Fibroblast of lung (primary cell): ENCODE measurements at places on chromosomes 5 and 9. TPM values are rescaled to one million over a fixed set of nuclear protein-coding genes. Genes with fewer than 3 reads are reported as not detected.
A peak's percentile ranks its signal among the peaks of the same experiment; 100 is the strongest.

DNA sequence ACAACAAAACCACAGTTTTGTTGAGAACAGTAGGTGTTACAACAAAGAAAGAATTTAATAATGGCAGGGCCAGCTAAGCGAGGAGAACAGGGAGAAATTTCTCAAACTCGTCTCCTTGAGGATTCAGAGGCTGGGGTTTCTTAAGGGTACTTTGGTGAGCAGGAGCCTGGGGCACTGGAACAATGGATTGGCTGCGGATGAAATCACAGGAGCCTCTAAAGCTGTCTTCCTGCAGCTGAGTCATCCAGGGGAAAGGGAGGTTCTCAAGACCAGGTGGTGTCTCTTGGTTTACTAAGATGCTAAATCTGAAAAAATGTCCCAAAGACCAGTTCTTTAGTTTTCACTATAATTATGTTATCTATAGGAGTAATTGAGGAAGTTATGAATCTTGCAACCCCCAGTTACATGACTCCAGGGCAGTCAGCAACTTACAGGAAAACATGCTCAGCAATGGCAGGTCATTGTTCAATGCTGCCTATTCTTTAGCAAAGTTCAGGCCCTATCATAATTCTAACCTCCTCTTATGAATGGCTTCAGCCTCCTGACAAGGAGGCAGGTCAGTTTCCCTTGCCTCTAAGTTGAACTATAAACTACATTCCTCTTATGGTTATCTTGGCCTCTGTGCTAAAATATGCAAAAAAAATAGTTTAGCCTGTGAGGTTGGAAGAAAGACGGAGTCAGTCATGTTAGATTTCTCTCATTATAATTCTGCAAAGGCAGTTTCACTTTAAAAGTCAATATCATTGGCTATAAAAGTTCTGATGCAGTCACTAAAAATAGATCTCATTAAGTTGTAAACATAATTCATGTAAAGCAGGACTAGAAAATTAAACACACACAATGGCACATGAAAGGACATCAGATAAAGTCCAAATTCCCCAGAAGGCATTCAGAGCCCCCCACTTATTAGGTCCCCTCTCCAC lies 63.3 kb upstream of the CKS2 start:
- no peaks in the 10 kb centered on the region for H3K36me3 ChIP-seq
- H3K27ac ChIP-seq, result no peak overlapping the region
- no peak overlapping the region for H3K4me3 ChIP-seq

DNA sequence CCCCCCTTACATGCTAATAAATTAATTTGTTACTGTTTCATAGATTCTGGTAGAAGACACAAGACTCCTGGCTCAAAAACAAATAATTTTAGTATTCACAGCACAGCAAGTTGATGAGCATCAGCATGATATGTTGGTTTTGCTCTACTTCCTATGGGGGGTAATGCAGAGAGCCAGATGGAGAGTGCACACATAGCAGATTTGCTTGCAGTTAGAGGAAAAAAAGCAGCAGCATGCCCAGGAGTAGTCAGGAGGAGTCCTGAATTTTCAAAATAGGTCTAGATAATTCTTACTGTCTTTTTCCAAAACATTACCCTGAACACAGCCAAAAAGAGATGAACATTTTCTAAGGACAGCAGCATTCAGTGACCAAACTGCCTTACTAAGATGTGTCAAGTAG lies 261.3 kb downstream of the COX7C start:
- H3K4me3 ChIP-seq, result no peak overlapping the region
- H3K27me3 ChIP-seq, result no peaks in the 10 kb centered on the region
- DNase-seq, result no peak

GRCh38 chr5:32843531-32843895 lies 132.4 kb downstream of the NPR3 start:
- DNase-seq, result no peak
- peaks cover 2% of the 10 kb centered on the region for H3K27me3 ChIP-seq
- no peaks in the 10 kb centered on the region for H3K36me3 ChIP-seq
- H3K4me3 ChIP-seq, result no peak overlapping the region
- H3K27ac ChIP-seq, result no peak overlapping the region

DNA sequence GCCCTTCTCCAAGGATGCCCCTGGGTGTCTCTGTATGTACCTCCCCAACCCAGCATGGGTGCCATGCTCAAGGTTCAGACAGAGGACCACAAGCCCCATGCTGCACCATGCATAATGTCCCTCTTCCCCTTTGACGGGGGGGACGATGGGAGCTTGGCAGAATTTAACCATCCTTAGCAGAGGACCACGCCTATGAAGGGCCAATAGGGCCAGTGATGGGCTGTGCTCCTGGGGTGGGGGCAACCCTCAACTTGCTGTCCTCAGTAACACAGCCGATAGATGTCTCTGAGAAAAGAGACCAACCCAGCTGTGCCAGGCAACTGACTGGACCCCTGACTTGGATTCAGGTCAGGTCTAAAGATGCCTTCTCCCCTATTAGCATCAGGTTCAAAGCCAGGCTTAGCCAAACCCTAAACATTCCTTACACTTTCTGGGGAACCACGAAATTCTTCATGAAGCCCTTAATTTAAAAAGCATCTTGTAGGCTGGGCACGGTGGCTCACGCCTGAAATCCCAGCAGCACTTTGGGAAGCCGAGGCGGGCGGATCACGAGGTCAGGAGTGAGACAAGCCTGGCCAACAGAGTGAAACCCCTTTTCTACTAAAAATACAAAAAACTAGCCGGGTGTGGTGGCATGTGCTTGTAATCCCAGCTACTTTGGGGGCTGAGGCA lies 20.7 kb upstream of the JADE2 start:
- H3K27ac ChIP-seq, result no peak overlapping the region
- no peaks in the 10 kb centered on the region for H3K27me3 ChIP-seq

GRCh38 chr9:120781236-120781635 lies 12.0 kb downstream of the FBXW2 start:
- no peaks in the 10 kb centered on the region for H3K27me3 ChIP-seq
- no peak overlapping the region for H3K4me3 ChIP-seq
- no peaks in the 10 kb centered on the region for H3K4me1 ChIP-seq
- H3K36me3 ChIP-seq, result peaks cover 3% of the 10 kb centered on the region
- no peak overlapping the region for H3K27ac ChIP-seq
- DNase-seq, result no peak

DNA sequence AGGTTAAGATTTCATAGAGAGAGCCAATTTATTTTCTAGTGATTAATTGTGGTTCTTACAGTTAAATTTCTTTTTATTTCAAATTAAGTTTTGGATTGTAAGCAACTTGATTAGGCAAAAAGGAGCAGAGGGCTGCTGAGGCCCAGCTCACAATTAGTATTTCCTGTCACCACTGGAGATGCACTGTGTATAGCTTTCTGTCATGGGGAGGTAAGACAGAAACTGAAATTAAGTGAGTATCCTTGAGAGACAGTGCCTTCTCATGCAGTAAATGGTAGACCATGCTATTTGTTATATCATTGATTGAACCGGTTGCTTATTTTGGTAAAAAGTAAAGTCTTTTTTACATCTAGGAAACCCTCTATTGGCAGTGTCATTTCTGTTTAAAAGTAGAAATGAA lies 190.7 kb downstream of the CCDC171 start:
- no peaks in the 10 kb centered on the region for H3K36me3 ChIP-seq
- no peak overlapping the region for H3K4me3 ChIP-seq
- H3K27ac ChIP-seq, result no peak overlapping the region

- H3K36me3 ChIP-seq, result no peaks in the 10 kb centered on the region
- no peak overlapping the region for H3K4me3 ChIP-seq
- H3K4me1 ChIP-seq, result no peaks in the 10 kb centered on the region
- DNase-seq, result no peak
Measured at GRCh38 chr9:20209391-20210340, 412.6 kb downstream of the MLLT3 start.

DNA sequence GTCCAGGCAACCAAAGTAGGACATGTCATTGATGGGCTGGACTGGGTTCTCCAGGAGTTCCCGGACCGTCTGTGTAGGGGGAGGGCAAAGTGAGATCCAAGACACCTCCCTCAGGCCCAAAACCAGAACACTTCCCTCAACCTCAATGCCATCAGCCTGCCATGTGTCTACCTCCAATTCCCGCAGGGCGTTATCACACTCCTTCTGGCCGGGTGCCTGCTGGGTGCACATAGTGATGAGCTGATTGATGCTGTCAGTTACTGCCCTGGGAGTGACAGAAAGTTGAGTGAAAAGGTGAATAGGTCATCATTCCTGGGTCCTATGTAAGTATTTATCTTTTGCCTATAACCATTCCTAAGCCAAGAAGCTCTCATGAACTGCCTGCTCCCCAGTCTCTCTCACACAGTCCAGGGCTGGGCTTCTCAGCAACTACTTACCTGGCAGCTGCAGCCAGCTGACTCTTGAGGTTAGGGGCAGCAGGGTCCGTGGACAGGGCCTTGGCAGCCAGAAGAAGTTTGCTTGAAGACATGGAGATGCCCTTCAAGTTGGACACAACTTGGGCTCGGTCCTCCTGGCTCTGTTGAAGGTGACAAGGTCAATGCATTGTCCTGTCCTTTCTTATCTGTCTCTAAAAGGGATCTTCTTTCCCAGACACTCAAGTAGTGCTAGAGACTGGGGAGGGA lies 21.0 kb downstream of the TLN1 start:
- peaks cover 64% of the 10 kb centered on the region for H3K36me3 ChIP-seq
- H3K27ac ChIP-seq, result no peak overlapping the region

DNA sequence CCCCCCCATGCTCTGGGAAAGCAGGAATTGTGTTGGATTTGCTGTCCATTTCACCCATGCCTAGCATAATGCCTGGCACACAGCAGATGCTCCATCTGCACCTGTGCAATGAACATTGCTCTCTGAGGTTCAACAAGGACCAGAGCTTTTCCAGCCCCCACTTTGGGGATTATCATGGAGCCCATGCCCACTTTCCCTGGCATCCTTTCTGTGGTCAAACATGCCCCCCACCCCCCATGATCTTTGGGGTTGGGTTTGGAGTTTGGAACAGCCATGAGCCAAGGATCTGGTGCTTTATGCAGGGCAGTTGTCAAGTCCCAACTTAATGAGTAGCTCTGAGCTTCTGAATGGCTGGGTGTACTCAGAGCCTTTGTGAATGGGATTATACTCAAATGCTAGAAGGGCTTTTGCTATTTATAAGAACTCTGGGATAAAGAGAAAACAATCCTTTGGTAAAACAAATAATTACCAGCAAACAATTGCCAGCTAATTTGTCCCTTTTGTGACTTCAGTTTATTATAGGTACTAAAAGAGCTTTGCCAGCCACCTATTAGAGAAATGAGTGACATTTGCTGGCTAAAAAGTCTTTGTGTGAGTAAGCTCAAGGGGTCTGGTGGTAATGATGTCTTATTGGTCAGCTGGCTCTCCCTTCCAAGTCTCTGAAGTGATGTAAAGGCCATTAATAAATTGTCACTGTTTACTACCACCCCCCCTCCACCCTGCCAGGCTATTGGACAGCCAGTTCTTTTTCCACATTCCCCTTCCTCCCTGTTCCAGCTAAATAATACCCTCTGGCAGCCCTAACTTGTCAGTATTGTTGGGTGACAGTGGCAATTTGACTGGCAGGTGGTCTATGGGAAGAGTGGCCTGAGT lies 182.3 kb downstream of the MACROH2A1 start:
- H3K27ac ChIP-seq, result no peak overlapping the region
- peaks cover 1% of the 10 kb centered on the region for H3K4me1 ChIP-seq
- no peak overlapping the region for H3K4me3 ChIP-seq
- H3K27me3 ChIP-seq, result peaks cover 3% of the 10 kb centered on the region

DNA sequence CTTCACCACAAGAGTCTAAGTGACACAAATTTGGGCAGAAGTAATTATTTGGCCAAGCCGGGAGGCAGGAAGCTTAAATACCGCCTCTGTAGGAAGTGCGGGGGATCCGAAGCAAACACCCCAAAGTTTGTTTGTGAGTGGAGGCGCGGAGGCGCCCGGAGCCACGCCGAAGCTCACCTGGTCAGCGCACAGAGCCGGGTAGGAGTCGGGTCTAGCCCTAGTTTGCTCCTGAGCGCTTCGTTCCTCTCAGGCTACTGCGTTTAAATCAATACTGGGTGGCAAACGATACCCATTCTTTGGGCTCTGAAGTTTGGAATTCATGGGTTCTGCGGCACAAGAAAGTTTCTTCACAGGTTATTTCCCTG lies 855 bp downstream of the MCC start:
- H3K27ac ChIP-seq, result no peak overlapping the region
- H3K36me3 ChIP-seq, result no peaks in the 10 kb centered on the region
- peaks cover 11% of the 10 kb centered on the region for H3K4me1 ChIP-seq
- H3K27me3 ChIP-seq, result no peaks in the 10 kb centered on the region
- H3K4me3 ChIP-seq, result peak overlapping the region; percentile 82
- peak; percentile 18 for DNase-seq

GRCh38 chr5:459562-460272 lies 16.7 kb downstream of the EXOC3 start:
- no peak for DNase-seq
- H3K27ac ChIP-seq, result no peak overlapping the region
- H3K27me3 ChIP-seq, result no peaks in the 10 kb centered on the region
- no peaks in the 10 kb centered on the region for H3K4me1 ChIP-seq

- no peak for DNase-seq
- no peak overlapping the region for H3K27ac ChIP-seq
- H3K27me3 ChIP-seq, result peaks cover 2% of the 10 kb centered on the region
- no peak overlapping the region for H3K4me3 ChIP-seq
- H3K4me1 ChIP-seq, result no peaks in the 10 kb centered on the region
- no peaks in the 10 kb centered on the region for H3K36me3 ChIP-seq
Measured at GRCh38 chr5:160451281-160451680, 29.6 kb downstream of the PTTG1 start.

- H3K36me3 ChIP-seq, result peaks cover 2% of the 10 kb centered on the region
- no peaks in the 10 kb centered on the region for H3K4me1 ChIP-seq
Measured at GRCh38 chr5:169602535-169602934, 19.0 kb downstream of the SPDL1 start.

GRCh38 chr5:156120777-156121176 lies 206.2 kb upstream of the SGCD start:
- H3K4me3 ChIP-seq, result no peak overlapping the region
- H3K36me3 ChIP-seq, result no peaks in the 10 kb centered on the region
- H3K27me3 ChIP-seq, result no peaks in the 10 kb centered on the region
- no peaks in the 10 kb centered on the region for H3K4me1 ChIP-seq
- no peak overlapping the region for H3K27ac ChIP-seq

DNA sequence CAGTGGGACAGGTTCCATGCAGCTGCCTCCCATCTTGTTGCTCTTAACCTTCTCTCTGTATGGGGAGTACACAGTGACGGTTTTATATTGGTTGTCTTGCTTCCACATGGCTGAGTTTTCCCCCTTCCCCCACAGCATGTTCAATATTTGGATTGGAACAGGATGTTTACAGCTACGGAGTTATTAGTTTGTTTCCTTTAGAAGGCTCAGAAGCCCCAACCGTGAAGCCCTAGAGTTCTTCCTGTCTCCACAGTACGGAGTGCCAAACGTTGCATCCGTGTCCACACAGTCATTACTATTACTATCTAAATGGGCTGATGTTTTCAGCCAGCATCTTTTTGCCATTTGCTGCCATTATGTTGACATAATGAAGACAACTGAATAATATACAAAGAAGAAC lies 277.5 kb downstream of the MARCHF11 start:
- no peak overlapping the region for H3K4me3 ChIP-seq
- DNase-seq, result no peak
- H3K27ac ChIP-seq, result no peak overlapping the region
- H3K27me3 ChIP-seq, result no peaks in the 10 kb centered on the region
- no peaks in the 10 kb centered on the region for H3K36me3 ChIP-seq

TUSC1 gene
- 7.9 and 10.5 TPM in 2 replicates for total RNA-seq

DMGDH gene
- total RNA-seq, result 7.7 and 7.9 TPM in 2 replicates

CERCAM gene
- total RNA-seq, result 44.9 and 64.2 TPM in 2 replicates

PCDHGA11 gene
- 5.9 and 8.6 TPM in 2 replicates for total RNA-seq

SPINK4 gene
- not detected in 2 replicates for total RNA-seq
